ENCODE measurements at places on chromosomes 1 and 21. TPM values are rescaled to one million over a fixed set of nuclear protein-coding genes. Genes with fewer than 3 reads are reported as not detected.

- peak; percentile 5 for DNase-seq
Measured at GRCh38 chr1:101996825-101997465, at the start of gene OLFM3. Gene OLFM3 (minus strand): TSS chr1:101996926.

- DNase-seq = no peak
Measured at GRCh38 chr1:15680131-15680530, 4.0 kb upstream of the PLEKHM2 start.

- DNase-seq = no peak
Measured at GRCh38 chr1:38834221-38834782, 25.3 kb downstream of the RRAGC start.

GRCh38 chr1:41184446-41184845 is 57.7 kb downstream of the SCMH1 start:
- DNase-seq = no peak

DNA sequence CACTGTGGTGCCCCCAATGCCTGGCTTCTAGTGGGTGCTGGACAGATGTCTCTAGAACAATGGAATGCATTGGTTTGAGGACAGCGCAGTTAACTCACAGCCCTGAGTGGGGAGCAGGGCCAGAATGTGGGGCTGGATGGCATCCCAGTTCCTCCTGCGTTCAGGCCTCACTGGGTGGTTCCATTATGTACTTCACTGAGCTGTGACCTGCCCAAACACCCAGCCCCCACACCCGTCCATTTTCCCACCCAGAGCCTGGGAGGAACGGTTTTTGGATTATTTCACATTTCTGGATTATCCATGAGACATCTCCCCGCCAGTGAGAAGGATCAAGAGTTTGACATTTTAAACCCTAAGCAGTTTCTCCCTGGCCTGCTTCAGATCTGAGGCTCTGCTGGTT is 55.3 kb upstream of the WASF2 start:
- peak; percentile 41 for DNase-seq

DNA sequence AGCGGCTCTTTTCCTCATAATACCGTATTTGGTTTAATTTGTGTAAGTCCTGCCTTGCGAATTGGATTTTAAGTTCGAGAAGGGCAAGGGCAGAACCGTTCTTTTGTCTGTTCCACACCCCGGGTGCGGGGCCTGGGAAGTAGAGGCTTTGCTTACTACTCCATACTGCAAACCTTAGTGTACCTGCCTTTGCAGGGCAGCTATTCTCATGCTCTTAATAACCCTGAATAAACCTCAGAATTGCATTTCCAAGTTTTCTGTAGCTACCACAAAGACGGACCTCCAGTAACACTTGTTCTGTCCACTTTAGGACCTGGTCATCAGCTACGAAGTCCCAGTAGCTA is 657 bp upstream of the HNRNPU start:
- no peak for DNase-seq

DNA sequence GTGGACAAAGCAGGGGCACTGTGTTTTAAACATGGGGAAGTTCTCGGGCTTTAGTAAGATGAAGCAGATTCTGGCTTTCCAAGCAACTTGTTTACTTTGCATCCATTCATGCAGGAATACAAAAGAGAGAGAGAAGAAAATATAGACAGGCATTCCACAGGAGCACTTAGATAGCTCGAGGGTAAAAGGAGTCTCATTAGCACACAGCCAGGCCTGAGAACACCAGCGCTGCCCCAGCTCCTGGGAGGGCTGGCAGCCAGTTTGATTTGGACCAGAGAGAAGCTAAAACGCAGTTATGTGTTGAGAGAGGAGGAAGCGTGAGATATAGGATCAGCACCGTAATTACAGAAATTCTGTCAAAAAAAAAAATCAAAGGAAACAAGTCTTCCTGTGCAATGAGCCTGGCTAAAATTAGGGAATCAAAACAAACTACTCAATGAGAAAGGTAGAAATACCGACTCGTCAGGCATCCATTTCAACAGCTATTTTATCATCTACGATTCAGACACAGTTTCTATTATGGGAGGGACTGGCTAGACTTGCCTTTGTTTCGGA is 68.2 kb downstream of the CLSTN1 start:
- no peak for DNase-seq

DNA sequence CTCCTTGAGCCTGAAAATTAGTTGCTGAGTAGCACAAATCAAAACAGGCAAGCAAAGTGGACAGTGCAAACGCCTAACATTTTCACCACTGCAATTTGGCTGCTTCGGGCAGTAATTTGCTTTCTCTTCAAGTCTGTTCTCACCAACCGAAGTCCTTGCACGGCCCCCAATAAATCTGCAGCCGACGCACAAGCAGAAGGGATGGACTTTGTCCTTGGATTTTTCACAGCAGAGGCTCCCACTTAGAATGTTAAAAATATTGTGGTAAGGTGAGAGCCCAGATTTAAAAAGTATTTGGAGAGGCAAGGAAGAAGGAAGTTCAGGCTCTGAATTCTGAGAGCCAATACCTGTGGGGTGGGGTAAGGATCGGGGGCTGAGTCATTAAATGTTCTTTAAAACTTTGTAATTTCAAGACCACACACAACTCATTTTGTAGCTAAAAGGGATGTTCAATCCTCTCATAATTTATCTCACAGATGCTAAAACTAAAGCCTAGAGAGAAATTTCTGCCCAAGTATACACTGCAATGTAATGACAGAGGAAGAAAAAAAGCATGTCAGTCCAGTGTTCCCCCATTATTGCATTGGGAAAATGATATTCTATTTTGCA is 6.2 kb downstream of the CD247 start:
- DNase-seq = no peak

Gene TMIGD3
- total RNA-seq = not detected

Gene TBX19
- total RNA-seq = 0.22 TPM

Gene RGS4
- 2.8 TPM for total RNA-seq

Gene ERICH3
- not detected for total RNA-seq

Gene ZNF593
- total RNA-seq = 28.8 TPM

DNA sequence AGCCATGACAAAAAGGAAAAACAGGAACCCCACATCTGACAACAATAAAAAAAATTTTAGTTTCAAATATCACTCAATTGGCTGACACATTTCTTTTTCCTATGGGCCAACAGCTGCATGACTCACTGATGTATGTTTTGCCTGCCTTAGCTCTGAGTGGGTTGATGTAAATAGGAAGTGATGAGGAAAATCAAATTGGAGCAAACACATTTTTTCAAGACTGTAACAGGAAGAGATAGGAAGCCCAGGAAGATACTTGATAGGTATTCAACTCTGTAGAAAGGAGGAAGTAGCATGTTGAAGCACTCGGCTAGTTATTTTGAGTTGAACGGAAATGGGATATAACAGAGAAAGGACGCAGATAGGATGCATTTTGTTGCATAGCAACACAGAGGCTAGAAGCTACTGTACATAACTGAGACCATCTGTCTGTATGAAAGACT is 168.0 kb upstream of the NR5A2 start:
- DNase-seq = peak; percentile 93

Gene NBL1
- total RNA-seq = 199 TPM

DNA sequence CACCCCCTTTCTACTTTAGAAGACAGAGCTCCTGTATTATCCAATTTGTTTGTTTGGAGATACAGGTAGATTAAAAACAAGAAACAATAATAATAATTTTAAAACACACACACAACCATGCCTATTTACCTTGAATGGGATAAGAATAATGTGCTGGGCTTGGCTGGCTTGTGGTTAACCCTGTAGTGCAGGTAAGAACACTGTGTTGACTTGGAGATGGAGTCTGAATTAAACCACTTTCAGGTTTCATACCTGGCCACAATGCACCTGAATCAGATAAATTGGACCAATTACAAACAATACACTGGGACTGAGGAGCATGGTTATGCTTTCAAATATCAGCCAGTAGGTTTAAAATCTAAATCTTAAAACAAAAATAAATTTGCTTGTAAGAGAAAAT is 60.8 kb downstream of the EYA3 start:
- no peak for DNase-seq

Data from lung microvascular endothelial cell (primary cell).